SK-MEL-5 (cell line): ENCODE measurements at places on chromosomes 2 and 18. TPM values are rescaled to one million over a fixed set of nuclear protein-coding genes. Genes with fewer than 3 reads are reported as not detected.

- no peak for DNase-seq
Measured at GRCh38 chr18:11842562-11842961, 8.7 kb upstream of the CHMP1B start.

Gene TNFAIP6
- 0.95 and 1.0 TPM in 2 replicates for total RNA-seq

DNA sequence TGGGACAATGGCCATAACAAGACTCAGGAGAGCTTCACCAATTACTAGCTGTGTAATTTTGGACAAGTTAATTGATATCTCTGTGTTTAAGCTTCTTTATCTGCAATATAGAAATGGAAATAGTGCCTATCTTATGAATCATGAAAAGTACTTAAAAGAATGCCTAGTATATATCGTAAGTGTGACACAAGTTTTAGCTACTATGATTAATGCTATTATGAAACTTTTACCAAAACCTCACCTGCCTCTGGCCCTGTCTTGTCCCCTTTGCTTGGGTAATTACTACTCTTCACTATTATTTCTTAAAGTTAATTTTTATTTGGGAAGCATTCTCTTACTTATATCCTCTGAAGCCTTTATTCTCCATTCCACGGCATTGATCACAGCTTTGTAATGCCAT lies 75.0 kb upstream of the NETO1 start:
- DNase-seq = no peak

- no peak for DNase-seq
Measured at GRCh38 chr2:239559417-239560261, 158.8 kb upstream of the HDAC4 start.

Gene CHRND
- 0.13 TPM in 1 of 2 replicates, not detected in the other for total RNA-seq

DNA sequence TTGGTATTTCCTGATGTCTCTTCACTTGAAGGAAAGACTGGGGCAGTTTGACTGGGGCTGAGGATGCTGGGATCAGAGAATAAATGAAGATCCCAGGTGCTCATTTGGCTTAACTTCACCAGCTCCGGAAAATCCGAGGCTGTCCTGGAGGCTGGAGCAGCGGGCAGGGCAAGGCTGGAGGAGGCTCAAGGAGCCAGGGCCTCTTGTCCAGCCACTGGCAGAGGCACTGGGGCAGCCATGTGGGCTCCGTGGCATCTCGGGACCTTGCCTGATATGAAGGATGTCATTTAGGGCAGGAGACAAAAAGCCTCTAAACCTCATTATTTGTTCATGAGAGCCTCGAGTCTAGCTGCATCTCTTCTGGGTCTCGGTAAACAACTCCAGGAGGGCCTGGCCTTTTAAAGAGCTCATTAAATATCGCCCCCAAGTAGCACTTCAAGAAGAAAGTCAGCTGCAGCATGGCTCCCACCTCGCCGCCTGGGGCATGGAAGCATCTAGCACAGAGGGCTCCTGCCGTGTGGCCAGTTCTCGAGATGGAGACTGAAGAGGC lies 13.5 kb upstream of the GPR55 start:
- DNase-seq = no peak

GRCh38 chr2:46297546-46298271 lies 502 bp downstream of the EPAS1 start:
- no peak for DNase-seq
